A549 treated with DMSO at 1 μM for 4 hours (cell line): ENCODE measurements at places on chromosomes 6 and 20. TPM values are rescaled to one million over a fixed set of nuclear protein-coding genes. Genes with fewer than 3 reads are reported as not detected.

The ADGRF1 gene
- 0.05 TPM in 2 of 5 replicates, not detected in the others for total RNA-seq

The GABRR2 gene
- total RNA-seq = 0.07 to 0.09 TPM (median 0.07 TPM) in 3 of 5 replicates, not detected in the others

The PROCR gene
- total RNA-seq = 101 to 129 TPM (median 125 TPM) in 5 replicates

The COL21A1 gene
- total RNA-seq = 0.56 to 1.4 TPM (median 0.68 TPM) in 5 replicates

The PTK7 gene
- total RNA-seq = 4.3 to 5.8 TPM (median 4.9 TPM) in 5 replicates

The TAAR6 gene
- not detected in 5 replicates for total RNA-seq

The MAD2L1BP gene
- total RNA-seq = 32.0 to 38.9 TPM (median 35.1 TPM) in 5 replicates

The HLA-DOB gene
- 0.07 to 0.30 TPM (median 0.16 TPM) in 4 of 5 replicates, not detected in the other for total RNA-seq

The SLC4A11 gene
- total RNA-seq = 5.3 to 7.2 TPM (median 6.2 TPM) in 5 replicates

The CST3 gene
- 234 to 361 TPM (median 335 TPM) in 5 replicates for total RNA-seq

The SLC13A3 gene
- total RNA-seq = 0.12 TPM in 1 of 5 replicates, not detected in the others

The TFAP2B gene
- not detected in 5 replicates for total RNA-seq

The MAN1A1 gene
- total RNA-seq = 0.03 to 0.08 TPM (median 0.05 TPM) in 4 of 5 replicates, not detected in the other

The WFDC5 gene
- not detected in 5 replicates for total RNA-seq

The PPP1R3G gene
- 1.1 to 1.7 TPM (median 1.3 TPM) in 5 replicates for total RNA-seq

The LRRC73 gene
- total RNA-seq = 0.74 to 1.3 TPM (median 1.1 TPM) in 5 replicates

The IL17A gene
- total RNA-seq = not detected in 5 replicates

The SPO11 gene
- total RNA-seq = not detected in 5 replicates

The TLDC2 gene
- not detected in 5 replicates for total RNA-seq

The MOXD1 gene
- 1.5 to 2.4 TPM (median 2.0 TPM) in 5 replicates for total RNA-seq

The CTCFL gene
- total RNA-seq = not detected in 5 replicates

The SCGN gene
- 0.06 to 0.23 TPM (median 0.16 TPM) in 3 of 5 replicates, not detected in the others for total RNA-seq

The OR10C1 gene
- not detected in 5 replicates for total RNA-seq

The PRSS35 gene
- total RNA-seq = 0.05 to 0.11 TPM (median 0.09 TPM) in 4 of 5 replicates, not detected in the other

The ZSCAN31 gene
- total RNA-seq = 1.6 to 2.8 TPM (median 2.2 TPM) in 5 replicates

The ANGPT4 gene
- 0.02 to 0.03 TPM (median 0.02 TPM) in 3 of 5 replicates, not detected in the others for total RNA-seq
